ENCODE measurements at places on chromosomes 13 and 19.

GRCh38 chr13:85993567-85993966 is 194.3 kb upstream of the SLITRK6 start:
- DNase-seq: no peak

DNA sequence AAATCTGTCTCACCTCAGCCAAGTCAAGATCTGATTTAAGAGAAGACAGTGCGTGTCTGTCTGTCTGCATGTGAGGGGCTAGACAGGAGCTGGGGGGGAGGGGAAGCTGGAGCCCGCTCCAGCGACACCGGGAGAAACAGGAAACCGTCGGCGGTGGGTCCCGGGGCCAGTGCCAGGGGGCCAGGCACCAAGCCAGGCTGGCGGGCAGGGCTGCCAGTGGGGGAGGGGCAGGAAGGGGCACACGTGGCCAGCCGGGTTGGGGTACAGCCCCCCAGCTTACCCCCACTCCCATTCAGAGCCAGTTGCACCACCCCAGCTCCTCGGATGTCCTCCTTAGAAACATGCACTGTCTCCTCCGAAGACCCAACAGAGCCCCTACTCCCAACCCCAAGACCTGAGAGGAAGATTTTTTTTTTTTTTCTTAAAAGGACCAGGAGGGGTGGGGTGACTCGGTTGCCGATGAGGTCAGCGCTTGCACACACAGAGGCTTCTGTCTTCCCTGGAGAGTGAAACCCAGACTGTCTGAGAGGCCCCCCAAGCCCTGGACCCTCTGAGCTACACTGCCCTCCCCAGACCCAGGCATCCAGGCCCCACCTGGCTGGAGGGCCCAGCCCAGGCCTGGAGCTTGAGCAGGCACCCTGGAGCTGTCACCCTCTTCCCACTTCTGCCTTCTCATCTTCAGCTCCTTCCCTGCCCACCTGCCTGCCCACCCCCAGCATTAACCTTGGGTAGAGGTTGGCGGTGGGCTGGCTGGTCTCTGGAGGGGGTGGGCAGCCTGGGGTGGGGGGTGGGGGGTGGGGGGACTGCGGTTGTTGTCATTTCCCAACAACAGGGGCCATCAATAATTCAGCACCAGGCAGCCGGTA is 4.0 kb downstream of the ERF start:
- DNase-seq: no peak

DNA sequence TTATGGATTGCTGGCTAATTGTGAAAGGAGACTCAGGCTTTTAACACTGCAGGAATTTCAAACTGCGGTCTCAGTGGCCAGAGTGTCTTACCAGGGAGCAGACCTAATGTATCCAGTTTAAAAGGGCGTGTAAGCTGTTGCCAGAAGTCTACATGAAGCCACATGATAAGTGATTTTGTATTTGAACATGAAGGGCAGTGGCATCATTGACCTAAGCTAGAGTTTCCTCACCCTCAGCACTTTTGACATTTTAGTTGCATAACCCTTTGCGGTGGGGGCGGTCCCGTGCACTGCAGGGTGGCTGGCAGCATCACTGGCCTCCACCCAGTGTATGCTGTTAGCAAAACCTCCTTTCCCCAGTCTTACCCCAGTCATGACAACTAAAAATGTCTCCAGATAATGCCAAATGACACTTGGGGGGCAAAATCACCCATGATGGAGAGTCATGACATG is 23.7 kb upstream of the GPR18 start:
- no peak for DNase-seq

DNA sequence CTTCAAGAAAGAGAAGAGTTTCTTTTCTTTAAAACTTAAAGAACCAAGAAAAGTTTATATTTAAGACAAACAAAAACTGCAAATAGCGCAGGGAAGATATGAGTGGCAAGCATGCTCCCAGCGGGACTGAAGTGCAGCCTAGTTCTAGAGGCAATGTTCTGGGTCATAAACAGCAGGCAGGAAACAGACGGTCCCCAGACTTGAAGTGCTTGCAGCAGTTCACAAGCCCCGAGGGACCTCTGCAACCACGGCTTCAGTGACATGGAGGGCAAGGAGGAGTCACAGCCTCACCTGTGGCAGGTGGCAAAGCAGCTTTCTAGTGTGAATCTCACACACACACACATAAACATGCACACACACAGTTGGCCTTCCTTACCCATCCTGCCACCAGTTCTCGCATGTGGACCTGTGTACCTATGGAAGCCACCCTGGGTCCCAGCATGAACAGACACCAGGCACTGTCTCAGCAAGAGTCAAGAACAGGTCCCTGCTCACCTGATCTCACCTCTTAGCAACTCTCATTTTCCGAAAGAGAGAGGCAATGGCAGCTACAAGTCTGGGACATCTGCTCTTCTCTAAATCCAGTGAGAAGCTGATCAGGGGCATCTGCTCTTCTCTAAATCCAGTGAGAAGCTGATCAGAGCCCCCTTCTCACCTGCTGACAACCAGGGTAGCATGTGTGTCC is 162.0 kb downstream of the EFNB2 start:
- peak; percentile 96 for DNase-seq

DNA sequence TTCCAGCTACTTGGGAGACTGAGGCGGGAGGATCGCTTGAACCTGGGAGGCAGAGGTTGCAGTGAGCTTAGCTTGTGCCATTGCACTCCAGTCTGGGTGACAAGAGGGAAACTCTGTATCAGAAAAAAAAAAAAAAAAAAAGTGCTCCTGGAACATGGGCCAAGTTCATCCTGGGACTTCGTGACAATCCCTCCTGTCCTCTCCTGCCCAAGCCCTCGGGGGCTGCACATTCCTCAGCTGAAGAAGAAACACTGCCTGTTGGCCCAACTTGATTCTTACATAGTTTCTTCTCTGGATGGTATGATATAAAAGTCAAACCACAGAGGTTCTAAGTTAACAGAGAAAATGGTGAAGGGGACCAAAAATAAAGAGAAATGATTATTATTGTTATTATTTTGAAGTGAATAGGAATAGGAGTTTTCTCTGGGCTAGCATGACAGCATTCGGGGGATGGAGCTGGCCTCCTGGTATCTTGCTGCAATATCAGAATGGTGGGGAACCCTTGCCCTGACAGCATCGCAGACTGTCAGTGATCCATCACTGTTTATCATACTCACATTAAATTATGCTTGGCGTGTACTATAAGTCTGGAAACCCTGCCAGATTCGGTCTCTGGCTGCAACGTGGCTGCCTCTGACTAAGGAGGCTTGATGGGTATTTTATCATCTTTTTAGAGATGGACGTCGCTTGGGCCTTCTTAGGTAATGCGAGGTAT is 113.7 kb upstream of the OXGR1 start:
- DNase-seq: no peak

GRCh38 chr19:10168386-10168948 is 26.3 kb downstream of the DNMT1 start:
- DNase-seq: no peak

GRCh38 chr19:12984683-12985048 is 10.6 kb upstream of the NFIX start:
- no peak for DNase-seq
